ENCODE measurements at places on chromosomes 13 and 19.

DNA sequence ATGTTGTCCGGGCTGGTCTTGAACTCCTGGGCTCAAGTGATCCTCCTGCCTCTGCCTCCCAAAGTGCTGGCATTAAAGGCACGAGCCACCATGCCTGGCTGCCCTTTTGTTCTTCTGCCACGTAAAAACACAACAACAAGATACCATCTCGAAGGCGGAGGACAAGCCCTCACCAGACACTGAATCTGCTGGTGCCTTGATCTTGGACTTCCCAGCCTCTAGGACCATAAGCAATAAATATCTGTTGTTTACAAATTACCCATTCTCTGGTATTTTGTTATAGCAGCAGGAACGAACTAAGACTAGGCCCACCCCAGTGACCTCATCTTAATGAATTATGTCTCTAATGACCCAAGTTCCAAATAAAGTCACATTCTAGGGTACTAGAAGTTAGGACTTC, 128.4 kb upstream of the CACNA1A start:
- no peak for DNase-seq

GRCh38 chr19:15324791-15325519, 7.4 kb downstream of the BRD4 start:
- no peak for DNase-seq

DNA sequence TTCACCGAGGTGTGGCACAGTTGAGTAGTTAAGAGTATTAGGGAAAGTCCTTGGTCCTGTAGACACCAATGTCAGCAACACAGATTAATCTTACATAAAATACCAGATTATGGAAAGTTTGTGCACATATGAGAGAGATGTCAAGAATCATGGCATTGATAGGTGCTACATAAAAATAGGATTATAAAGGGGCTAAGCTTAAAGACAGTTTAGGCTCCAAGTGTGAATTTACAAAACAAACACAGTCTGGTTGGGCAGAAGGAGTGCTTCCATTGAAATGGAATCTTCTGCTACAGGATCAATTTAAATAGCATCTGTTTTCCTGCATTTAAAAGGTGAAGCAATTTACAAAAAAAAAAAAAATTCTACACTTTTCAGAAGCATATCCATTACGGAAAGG, 292.9 kb downstream of the DNAJC15 start:
- no peak for DNase-seq

DNA sequence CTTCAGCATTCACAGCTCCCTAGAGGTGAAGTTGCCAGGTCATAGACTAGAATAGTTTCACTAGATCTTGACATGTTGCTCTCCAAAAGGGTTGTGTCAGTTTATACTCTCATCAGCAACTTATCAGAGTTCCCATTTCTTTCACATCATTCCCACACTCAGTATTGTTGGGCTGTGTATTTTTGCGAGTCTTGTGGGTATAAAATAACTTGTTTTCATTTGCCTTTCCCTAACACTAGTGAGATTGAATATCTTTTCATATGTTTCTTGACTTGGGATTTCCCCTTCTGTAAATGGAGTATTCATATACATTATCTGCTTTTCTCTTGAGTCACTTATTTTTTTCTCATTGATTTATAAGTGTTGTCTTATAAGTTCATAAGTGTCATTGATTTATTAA, 55.2 kb upstream of the GPR183 start:
- no peak for DNase-seq

- peak; percentile 39 for DNase-seq
Observed at GRCh38 chr19:7652061-7652641, 15.2 kb downstream of the STXBP2 start.

- DNase-seq, result no peak
Observed at GRCh38 chr13:48686636-48687210, 33.0 kb downstream of the CYSLTR2 start.

GRCh38 chr19:34497112-34497805, 15.7 kb downstream of the WTIP start:
- DNase-seq, result no peak

GRCh38 chr19:51565583-51565982, 5.5 kb upstream of the ZNF175 start:
- DNase-seq, result no peak

DNA sequence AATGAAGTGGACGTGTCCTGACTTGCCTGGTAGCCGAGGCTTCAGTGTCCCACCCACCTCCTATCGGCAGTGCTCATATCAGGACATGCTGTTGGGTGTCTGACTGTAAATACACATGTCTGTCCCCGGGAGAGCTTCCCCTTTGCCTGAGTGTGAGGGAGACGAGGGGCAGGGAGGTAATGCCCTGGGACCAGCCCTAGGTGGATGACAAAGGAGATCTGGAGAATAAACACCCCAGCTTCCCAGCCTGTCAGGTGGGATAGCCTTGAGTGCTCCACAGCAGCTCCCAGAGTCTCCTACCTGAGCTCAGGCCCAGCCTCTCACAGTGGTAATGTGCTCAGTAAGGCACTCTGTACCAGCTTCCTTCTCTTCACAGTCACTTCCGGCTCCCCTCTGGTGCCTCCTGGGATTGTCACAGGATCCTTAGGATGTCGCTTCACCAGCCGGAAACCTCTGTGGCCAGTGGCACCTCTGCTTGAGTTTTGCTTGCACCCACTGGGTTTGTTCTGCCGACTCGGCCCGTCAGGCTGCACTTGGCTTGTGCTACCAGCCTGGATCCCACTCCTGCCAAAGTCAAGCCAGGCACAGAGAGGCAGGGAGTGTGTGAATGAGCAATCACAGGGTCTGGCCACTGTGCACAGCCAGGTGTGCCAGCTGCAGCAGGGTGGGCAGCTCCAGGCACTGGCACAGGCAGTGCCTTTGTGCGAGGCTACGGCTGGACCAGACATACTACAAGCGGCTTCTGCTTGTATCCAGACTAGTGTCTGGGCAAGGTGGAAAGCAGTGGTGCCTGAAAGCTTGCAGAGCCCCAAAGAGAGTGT, 54.4 kb upstream of the RGCC start:
- DNase-seq, result no peak

DNA sequence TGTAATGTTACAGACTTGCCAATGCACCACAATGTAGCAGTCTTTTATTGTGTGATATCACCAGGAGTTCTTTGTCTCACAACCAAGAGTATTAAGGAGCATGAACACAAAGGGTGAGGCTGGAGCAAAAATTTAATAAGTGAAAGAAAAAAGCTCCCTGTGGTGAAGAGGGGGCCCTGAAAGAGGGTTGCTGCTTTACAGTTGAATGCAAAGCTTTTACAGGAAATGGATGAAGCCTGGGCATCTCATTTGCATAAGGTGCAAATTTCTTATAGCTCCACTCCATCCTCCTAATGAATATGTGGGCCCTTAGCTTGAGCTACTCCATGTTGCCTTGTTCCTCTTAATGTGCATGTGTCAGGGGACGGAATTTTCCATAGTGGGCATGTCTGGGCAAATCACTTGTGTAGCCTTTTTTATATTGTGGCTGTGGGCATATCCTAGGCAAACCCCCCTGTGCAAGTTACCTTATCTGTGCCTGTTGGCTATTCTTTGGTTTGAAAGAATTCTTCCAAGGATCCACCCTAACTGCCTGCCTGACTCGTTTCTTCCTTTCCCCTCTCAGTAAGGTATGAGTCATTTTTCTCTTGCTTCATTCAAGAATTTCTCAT, 45.3 kb upstream of the TRPC4 start:
- DNase-seq, result no peak

DNA sequence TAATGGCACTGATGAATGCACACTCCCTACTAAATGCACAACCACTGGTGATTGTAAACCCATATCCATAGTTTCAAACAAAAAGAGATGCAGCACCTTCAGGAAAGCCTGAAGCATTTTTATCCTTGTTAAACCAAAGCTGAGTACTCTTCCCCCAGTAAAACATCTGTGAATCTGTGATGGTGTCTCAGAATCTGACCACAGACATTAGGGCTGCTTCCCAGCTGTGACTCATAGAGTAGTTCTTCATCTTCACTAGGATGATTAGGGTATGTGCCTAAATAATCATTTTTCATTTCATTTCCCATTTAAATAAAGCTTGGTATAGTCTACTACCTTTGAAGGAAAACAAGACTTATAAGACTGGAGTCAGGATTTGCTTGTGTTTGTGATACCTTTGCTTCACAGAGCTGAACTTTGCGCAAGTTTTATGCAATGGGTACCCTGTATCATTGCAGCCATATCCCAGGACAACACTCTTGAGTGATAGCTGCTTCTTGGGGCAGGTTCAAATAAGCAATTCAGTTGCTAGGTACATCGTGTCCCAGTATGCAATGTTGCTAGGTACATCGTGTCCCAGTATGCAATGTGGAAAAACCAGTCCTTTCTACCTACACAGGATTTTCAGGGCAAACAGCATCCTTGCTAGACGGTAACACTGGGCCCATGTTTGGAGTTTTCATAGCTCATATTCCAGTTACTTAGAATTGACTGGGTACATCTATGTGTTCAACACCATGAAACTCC, 277.1 kb downstream of the IRS2 start:
- DNase-seq, result no peak

DNA sequence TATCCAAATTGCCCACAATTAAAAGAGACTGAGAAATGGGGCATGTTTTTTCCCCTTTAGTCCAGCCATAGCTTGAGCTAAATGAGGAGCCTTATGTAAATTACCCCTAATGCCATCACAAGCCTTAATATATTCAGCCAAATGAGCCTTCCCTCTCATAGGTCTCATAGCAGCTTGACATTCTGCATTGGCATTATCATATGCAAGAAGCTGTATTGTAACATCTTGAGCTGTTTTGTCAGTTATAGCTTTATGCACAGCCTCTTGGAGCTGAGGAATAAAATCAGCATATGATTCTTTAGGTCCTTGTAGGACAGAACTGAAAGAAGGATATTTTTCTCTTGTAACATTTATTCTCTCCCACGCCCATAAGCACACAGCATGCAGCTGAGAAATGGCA, 153.2 kb downstream of the ZNF486 start:
- no peak for DNase-seq

DNA sequence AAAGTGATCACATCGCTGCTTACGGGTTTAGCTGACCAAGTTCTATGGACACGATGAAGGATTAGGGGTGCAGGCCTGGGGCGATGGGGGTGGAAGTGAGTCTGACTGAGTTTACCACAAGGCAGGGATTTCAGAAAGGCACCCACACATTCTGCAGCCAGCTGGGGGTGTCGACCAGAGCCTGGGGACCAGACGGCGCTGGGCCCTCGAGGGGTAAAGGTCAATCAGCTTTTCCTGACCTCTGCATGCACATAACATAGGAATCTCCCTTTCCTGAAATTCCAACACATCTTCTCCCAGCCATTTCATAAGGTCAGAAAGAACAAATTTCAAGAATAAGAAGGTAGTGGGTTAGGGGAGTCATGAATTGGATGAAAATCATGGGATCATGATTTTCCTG, 92.0 kb downstream of the ZNF536 start:
- no peak for DNase-seq

GRCh38 chr13:46008631-46009030, 43.9 kb downstream of the ZC3H13 start:
- no peak for DNase-seq

DNA sequence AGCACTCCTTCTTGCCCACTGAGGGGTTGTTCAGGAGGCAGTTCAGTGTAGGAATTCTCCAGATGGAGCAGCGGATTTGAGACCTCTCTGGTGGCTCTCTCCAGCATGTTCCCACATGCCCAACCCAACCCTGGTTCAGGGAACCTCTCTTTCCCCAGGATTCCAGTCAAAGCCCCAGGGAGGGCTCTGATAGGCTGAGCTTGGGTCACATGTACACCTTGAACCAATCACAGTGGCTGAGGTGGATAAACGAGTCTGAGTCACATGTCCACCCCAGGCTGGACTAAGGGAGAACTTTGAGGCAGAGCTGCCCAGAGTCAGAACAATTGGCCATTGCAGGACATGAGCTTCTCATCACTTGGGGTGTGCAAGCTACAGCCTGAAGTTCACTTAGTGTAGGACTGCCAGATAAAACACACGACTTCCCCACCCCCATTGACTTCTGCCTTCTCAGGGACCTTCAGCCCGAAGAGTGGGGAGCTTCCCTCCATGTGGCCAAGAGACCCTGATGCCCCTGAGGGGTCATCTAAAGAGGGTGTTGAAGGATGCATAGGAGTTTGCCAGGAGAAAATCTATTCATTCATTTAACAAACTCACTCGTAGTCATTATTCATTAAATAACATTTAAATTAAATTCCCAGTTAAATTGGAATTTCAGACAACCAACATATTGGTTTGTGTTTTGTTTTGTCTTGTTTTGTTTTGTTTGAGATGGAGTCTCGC, 4.0 kb upstream of the MAST3 start:
- no peak for DNase-seq

DNA sequence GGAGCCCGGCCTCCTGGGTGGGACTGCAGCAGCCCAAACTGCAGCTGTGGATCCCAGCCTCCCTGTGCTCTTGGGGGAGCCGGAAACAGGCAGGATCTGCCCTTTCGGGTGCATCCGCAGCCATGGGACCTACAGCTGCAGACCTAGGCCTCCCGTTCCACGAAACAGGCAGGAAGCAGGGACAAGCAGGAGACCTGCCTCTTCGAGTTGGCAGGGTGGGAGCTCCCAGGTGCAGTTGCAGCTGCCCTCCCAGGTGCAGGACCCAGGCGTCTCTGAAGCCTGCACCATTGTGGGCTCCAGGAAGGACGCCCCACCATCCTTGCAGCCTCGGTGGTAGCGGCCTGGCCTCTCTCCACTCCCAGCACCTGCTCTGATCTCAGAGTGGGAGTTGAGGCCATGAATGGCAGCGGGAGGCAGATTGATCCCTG, 189.0 kb upstream of the KLHL1 start:
- no peak for DNase-seq

DNA sequence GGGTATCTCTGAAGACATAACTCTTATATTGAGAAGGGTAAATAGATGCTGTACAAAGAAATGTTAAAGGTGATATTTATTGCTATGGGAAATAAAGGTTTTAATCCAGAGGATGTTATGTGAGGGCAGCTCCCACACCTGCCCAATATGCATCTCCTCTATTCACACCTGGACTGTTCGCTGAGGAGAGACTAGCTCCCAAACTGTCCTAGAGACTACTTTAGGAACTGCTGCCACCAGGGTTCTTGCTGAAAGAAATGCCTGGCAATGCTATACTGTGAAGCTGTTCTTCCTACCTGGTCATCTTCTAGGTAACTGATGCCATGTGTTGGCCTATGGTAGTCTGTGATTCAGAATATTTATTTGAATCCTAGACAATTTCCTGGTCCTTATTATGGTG, 1421.5 kb upstream of the SPRY2 start:
- DNase-seq, result no peak

DNA sequence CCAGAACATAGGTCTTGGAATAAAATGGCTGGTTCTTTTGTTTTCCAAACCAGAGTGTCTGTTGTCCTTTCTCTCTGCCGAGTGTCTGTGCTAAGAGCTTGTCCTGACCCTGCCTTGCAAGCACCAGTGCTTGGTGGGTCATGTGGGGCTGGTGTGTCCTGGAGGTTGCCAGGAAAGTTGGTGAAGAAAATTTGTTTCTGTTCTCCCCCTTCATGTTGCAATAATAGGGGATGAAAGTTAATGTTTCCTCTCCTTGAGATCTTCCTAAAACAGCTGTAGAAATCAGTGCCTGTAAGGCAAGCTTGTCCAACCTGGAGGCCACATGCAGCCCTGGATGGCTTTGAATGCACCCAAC, 2.7 kb downstream of the HAMP start:
- DNase-seq, result no peak

GRCh38 chr19:1227304-1228054, 10.3 kb downstream of the CBARP start:
- no peak for DNase-seq

All from NCI-H1417 treated with DMSO at 0.1 percent for 48 hours (cell line).